Right cardiac atrium (tissue), 5 donors: ENCODE measurements at places on chromosomes 5 and 9. TPM values are rescaled to one million over a fixed set of nuclear protein-coding genes. Genes with fewer than 3 reads are reported as not detected.

DNA sequence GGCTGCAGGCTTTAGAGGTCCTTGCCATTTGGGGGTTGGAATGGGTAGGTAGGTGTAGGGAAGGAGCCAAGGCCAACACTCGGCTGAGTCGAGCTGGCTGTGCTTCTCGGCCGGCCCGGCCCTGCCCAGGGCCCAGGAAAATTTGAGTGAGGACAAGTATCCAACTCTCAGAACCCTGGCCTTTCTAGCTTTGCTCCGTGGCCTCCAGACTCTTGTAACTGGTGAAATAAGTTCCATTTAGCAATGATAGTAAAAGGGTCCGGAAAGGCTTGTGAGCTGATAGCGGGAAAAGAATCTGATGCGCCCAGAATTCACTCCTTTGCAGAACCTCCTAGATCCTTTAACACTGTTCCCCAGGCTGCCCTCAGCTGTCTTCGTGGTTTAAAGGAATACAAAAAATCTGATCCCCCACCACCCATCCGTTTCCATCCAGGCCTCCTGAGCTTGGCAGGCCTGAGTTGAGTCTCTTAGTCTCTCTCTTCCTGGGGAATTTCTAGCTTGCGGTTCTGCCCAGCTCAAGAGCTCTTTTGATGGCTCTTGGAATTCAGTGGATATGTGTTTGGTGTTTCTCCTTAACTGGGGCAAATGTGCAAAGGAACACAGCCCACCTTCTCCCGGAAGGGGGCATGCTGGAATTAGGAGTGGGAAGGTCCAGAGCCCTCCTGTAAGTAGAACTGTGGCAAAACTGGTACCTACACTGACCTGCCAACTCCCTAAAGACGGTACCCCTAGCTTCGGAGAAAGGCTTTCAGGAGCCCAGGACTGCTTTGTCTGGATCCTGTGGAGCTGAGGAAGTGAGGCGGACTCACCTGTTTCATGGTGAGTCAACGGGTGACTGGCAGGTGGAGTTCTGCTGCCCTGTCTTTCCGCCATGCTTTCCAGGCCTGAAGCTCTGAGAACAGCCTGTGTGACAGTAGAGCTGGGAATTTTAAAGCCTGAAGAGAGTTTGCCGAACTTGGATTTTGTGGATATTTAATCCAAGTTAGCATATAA, 1.7 kb downstream of the DMRT3 start:
- no peak for DNase-seq

DNA sequence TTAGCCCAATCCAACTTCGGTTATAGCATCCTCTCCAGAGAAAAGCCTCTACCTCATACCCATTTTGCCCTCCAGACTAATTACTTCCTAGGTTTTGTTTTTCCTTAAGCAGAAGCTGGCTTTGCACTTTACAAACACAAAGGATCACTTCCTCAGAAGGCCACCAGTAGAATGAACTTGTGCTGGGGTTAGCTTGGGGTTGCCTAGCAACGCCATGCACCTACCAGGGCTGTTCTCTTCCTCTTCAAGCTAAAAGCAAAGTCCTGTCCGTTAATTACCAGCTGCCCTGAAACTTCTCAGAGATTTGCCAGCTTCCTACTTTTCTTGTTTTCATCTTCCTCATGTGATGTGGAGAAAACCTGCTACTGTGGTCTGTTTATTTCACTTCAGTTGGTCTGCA, 132.0 kb upstream of the WWC1 start:
- DNase-seq, result no peak

- peak; percentile 39 for DNase-seq
These were observed 55.5 kb upstream of the RASGRF2 start for GRCh38 chr5:80904533-80905187.

- no peak for DNase-seq
These were observed 227.9 kb upstream of the CLINT1 start for GRCh38 chr5:158086856-158087255.

GRCh38 chr9:108224716-108225115, 631.1 kb downstream of the ACTL7B start:
- DNase-seq, result no peak

GRCh38 chr5:4815002-4815401, 325.1 kb upstream of the ADAMTS16 start:
- DNase-seq, result no peak

DNA sequence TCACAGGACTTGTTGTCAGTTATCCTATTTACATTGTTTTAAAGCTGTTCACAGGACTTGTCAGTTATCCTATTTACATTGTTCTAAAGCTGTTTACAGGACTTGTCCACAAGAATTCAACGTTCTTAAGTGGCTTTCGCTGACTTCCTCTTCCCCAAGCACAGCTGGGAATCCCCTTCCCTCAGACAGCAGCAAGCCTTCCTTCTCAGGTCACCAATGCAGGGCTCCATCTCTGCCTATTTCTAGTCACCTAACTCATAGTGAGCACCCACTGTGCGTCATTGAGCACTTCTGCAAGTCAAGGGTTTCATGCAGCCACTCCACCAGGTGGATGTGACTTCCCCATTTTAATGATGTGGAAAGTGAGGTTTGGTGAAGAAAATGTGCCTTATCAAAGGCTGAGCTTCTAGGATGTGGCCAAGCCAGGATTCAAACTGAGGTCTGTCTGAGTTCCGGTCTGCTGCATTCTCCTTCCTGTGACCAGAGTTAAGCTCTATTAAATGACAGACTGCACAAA, 109.8 kb upstream of the ZNF462 start:
- no peak for DNase-seq

DNA sequence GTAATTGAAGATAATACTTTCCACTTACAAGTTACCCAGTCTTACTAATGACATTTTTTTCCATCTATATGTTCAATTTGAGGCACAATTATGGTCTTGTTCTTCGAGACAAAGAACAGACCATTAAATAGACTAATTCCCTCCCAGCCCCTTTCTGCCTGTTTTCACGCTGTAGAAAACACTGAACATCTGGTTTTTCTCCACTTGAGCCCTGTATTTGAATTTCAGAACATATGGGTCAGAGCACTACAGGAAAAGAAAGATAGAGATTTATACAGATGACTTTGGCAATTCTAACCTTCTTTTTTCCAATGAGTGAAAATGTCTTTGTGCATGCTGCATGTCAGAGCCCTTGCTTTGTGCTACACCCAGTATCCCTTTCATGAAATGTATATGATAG, 506.9 kb downstream of the LRRC70 start:
- no peak for DNase-seq

DNA sequence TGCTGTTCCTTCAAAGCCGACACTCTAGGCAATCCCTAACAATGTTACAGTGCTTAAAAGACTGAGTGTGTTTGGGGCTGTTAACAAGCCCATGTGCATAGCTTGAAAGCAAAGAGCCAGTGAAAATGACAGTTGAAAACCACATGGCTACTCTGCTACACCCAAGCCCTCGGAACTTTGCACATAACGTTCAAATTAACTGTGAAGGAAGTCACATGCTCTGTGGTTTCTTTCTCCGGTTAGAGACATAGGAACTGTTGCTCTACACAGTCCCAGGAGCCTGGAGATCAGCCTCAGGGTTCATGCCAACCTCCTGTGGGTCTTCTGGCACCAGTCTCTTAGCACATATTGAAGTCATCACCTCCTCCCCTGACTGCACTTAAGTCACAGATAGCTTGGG, 51.1 kb downstream of the C9orf152 start:
- no peak for DNase-seq

- no peak for DNase-seq
These were observed 144.1 kb upstream of the ST8SIA4 start for GRCh38 chr5:101047181-101047580.

DNA sequence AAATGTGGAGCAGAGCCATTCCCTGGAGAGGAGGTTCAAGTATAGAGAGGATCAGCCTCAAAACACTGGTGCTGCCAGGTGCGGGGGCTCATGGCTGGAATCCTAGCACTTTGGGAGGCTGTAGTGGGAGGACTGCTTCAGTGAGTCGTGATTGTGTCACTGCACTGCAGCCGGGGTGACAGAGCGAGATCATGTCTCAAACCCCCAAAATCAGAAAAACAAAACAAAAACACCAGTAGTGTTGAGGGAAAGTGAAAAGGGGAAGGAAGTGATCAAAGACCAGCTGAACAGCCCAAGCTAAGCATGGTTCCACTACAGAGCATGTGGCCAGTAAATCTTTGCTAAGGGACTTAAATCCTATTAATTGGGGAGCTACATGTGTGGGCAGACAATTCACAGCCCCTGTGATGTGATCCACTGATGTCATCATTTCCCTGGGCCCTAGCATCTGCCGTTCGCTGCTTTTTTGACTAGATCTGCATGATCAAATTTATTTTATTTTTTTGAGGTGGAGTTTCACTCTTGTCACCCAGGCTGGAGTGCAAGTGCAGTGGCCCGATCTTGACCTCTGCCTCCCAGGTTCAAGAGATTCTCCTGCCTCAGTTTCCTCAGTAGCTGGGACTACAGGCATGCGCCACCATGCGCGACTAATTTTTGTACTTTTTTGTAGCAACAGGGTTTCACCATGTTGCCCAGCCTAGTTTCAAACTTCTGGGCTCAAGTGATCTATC, 2.7 kb upstream of the PCBD2 start:
- DNase-seq, result no peak

DNA sequence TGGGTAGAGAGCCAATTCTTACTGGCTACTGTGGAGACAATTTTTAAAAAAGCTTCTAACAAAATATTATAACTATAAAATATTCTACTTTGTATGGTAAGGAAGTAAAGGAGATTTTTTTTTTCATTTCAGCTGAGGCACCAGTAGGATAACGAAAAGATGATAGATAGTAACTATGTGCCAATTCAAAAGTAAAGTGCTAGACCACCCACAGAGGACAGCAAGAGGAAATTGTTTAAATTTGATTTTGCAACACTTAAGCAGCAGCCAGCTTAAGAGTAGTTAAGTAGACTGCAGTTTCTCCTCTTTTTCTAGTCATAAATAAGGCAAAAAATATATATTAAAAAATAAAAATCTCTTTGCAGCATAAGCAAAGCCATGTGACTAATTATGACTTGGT, 1539.3 kb upstream of the ACO1 start:
- no peak for DNase-seq

DNA sequence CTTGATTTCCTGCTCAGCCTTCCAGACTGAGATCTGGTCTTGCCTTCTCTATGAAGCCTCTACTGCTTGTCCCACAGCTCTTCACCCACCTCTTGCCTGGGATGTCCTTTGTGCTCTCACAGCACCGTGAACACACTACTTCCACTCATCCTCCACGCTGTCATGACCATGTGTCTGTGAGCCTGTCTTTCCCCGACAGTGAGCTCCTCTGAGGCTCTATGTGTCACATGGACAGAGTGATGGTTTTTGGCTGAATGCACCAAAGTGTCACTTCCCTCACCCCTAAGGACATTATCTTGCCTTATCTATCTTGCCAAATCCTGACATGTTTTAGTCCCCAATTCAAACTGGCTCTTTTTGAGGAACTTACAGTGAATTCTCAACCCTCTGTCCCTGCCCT, 11.3 kb downstream of the PHYKPL start:
- DNase-seq, result no peak

DNA sequence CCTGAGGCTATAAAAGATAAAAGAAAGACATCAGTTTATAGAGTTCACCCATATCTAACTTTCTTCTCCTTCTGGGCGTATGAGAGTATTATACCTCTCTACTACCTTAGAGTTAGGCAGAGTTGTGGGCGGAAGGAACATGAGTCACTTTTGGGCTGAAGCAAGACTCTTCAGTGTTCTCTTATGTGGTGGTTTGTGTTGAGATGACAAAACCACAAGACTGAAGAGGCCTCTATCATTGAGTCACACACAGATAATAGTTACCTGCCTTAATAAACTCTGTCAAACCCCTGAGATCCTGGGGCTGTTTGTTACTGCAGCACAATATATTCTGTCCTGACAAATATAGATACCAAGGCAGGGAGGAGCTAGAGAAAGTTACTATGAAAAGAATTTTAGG, 184.2 kb downstream of the EFNA5 start:
- no peak for DNase-seq

- DNase-seq, result no peak
These were observed 414.6 kb downstream of the CAAP1 start for GRCh38 chr9:26477963-26478362.

SSBP2 gene
- total RNA-seq, result 57.8 TPM

NUTM2F gene
- total RNA-seq, result not detected

LCN1 gene
- total RNA-seq, result 4.0 TPM

LTC4S gene
- total RNA-seq, result 17.3 TPM

CDH9 gene
- total RNA-seq, result not detected

MARCOL gene
- not detected for total RNA-seq
